NCI-H2107 (cell line): ENCODE measurements at places on chromosomes 6 and 20.

DNA sequence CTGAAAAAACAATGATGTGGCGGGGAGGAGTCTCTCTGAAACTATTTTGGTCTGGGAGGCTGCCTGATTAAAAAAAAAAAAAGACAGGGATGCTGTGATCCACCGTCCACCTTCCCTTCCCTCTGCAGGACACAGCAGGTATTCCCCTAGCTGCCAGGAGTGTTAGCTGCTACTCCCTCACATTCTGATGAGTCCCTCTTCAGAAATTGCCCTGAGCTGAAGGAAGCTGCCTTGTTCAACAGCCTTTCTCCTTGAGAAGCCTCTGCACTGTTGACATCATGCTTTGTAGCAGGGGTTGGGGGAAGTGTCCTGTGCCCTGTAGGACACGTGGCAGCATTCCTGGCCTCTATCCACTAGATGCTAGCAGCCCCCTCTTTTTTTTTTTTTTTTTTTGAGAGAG lies 71.7 kb upstream of the ZMYND8 start:
- DNase-seq, result no peak

GRCh38 chr6:152318278-152318677 lies 318.9 kb downstream of the SYNE1 start:
- DNase-seq, result no peak

GRCh38 chr20:35539756-35540212 lies 2.1 kb upstream of the ERGIC3 start:
- peak; percentile 85 for DNase-seq

GRCh38 chr6:35385457-35386202 lies 43.3 kb downstream of the PPARD start:
- no peak for DNase-seq

GRCh38 chr6:56529594-56530191 lies 113.0 kb downstream of the DST start:
- no peak for DNase-seq

DNA sequence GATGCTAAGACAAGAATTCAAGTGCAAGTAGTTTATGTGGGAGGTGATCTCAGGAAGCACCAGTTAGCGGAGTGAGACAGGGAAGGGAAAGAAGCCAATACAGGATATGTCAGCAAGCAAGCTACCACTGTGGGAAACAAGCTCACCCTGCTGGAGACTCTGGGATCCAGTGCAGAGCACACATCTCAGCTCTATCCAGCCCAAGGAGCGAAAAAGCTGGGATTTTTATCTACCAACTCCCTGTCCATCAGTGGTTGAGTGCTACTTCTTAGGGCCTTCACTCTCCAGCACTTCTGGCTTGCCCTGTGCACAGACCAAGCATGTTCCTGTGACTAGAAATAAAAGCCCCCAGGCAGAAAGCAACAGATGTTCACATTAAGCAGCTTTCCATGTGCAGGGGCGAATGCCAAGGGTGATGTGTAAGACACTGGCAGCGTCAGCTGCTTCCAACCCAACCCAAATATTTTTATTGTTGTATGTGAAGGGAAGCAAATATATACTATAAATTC lies 10.8 kb upstream of the RNF24 start:
- DNase-seq, result no peak

GRCh38 chr20:48197066-48197465 lies 411.8 kb upstream of the SULF2 start:
- no peak for DNase-seq

GRCh38 chr6:71529769-71530168 lies 241.2 kb downstream of the OGFRL1 start:
- DNase-seq, result no peak

- no peak for DNase-seq
Observed at GRCh38 chr20:20435453-20435852, 67.5 kb downstream of the INSM1 start.

- no peak for DNase-seq
Observed at GRCh38 chr6:3489961-3490624, 33.2 kb upstream of the SLC22A23 start.

GRCh38 chr6:134447423-134447822 lies 129.5 kb upstream of the SGK1 start:
- no peak for DNase-seq

- DNase-seq, result no peak
Observed at GRCh38 chr20:24208652-24209051, 220.1 kb upstream of the GGTLC1 start.

- DNase-seq, result no peak
Observed at GRCh38 chr6:113741651-113742050, 115.5 kb upstream of the MARCKS start.

DNA sequence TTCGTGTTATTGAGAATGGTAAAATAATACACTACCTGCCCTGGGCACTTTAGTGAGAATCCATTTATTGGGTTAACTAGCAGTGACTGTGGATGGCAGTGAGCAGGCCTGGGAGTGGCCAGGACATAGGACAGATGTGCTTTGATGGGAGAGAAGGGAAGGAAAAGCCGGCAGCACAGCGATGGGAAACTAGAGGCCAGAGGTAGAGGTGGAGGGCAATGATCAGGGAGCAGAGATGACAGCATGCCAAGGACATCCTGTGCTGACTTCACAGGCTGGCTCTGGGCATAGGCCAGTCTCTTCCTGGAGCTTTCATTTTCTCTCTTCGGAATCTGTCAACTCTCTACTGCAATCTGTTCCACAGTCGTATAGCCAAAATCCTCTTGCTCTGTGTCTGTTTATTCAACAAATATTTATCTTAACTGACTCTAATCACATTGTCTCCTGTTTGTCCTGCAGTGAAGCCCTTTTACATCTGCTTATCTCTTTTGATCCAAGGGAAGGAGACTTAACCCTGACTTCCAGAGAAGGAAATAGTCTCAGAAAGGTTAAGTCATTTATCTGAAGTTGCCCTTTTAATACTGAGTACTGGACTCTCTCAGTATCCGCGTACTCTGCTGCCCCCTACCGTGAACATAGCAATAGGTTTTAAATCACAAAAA lies 18.4 kb upstream of the MMP24 start:
- peak; percentile 20 for DNase-seq

GRCh38 chr6:147060636-147061035 lies 143.6 kb upstream of the STXBP5 start:
- no peak for DNase-seq

GRCh38 chr6:5707281-5708045 lies 299.3 kb downstream of the NRN1 start:
- no peak for DNase-seq

GRCh38 chr6:2396846-2397630 lies 151.6 kb upstream of the GMDS start:
- peak; percentile 21 for DNase-seq

GRCh38 chr6:158061709-158062461 lies 80.2 kb downstream of the SYNJ2 start:
- no peak for DNase-seq

DNA sequence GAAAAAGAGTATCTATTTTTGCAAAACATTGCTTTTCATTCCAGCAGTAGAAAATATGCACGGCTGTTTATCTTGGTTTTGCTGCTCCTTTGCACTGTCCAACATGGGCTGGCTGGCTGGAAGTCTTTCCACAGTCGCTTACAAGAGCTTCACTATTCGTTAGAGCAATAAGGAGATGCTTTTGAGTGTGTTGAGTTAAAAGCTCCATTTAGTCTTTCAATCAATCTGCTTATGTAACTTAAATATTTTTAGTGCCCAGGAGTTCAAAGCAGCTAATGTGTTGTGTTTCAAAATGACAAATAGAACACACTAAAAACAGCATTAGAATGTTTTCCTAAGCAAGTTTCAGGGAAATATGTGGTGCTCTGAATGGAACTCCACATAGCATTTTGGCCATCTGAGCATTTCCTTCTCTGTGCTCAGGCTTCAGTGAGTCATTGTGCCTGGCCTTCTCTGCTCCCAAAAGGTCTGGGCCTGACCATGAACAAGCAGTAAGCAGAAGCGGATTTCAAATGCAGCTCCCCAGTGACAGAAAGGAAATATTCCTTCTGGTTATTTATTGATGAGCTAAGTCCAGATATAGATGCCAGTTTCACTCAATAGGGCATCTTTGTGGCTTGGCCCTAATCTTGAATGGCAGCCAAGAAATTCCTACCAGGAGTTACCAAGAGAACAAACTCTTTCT lies 580.3 kb downstream of the TENT5A start:
- DNase-seq, result no peak

DNA sequence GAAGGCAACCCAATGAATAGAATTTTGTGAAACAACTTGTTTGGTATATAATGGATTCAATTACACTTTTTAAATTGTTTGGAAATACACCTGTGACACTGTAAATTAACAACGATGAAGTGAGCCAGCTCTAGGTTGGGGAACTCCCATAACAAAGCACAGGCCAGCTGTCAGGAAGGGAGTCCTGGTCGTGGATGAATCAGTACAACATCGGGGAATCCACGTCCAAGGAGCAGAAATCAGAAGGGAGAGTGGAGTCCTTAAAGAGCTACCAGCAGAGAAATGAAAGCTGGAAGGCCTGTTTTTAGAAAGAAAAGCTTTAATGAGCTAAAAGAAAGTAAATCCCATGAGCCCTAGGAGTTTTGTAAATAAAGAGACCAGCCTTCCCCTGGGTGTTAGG lies 223.1 kb upstream of the SLC35B3 start:
- DNase-seq, result no peak

DNA sequence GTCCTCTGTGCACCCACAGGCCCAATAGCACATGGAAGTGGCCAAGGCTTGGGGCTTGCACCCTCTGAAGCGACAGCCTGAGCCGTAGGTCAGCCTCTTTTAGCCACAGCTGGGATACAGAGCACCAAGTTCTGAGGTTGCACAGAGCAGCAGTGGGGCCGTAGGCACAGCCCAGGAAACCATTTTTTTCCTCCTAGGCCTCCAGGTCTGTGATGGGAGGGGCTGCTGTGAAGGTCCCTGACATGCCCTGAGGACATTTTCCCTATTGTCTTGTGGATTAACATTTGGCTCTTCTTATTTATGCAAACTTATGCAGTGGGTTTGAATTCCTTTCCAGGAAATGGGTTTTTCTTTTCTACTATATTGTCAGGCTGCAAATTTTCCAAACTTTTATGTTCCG lies 878.7 kb upstream of the MAN1A1 start:
- no peak for DNase-seq

DNA sequence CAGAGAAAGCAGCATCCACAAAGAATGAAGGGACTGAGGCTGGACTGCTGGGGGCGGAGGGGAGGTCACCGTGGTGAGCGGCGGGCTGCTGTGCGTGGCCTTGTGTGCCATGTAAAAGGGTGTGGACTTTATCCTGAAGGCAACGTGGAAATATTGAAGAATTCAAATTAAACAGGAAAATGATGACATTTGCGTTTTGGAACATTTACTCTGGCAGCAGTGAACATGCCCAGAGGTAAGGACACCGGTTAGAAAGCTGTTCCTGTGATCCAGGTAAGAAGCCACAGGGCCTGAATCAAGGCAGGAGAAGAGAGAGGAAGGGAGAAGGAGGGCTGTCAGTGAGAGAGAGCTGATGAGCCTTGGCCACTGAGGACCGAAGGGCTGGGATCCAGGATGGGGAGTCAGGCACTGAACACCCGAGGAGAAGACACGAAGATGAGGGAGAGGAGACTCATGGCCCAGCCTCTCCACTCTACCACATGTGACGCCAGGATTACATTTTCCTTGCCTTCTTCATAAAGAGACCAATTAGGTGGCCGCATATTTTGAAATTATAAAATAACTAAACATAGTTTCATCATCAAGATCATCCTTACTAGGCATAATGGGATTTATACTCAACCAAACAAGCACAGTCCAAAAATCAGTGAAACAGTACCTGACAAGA lies 58.4 kb downstream of the TRAM2 start:
- no peak for DNase-seq

- no peak for DNase-seq
Observed at GRCh38 chr20:4546786-4547185, 174.9 kb upstream of the PRND start.

DNA sequence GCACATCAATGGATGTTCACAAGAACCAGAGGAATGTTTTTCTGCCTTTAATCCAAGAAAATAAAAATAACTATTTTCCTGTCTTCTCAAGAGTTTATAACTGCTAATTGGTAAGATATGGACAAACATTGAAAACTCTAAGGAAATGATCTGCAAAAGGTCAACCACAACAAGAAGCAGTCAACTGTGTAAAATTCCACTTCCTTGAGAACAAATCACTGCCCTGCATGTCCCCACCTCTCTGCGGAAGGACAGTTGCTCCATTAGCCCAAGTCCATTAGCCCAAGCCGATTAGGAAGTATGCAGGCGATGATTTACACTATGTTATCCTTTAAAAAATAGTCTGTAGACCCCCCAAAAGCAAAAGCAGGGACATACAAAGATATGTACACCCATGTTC lies 27.6 kb downstream of the SLC22A23 start:
- DNase-seq, result no peak
